ENCODE measurements at places on chromosomes 11 and 22.

DNA sequence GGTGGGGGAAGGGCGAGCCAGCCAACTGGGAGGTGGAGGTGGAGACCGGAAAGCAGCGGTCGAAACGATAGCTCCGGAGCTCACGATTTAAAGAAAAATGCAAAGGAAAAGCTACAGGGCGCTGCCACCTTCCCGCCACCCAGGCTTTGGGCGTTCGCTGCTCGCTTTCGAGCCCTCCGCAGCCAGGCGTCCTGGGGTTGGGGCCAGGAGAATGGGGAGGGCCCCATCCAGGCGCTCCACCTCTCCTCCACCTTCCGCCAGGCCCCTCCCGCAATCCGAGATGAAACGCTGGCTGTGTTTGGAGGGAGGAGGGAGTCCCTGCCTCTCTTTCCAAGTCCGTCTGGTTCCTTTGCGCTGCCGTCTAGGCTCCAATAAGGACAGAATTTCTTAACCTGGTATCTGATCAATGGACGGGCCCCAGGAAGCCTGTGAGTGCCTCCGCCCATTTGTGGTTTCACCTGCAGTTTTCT, 483 bp upstream of the ABTB2 start:
- DNase-seq: no peak

DNA sequence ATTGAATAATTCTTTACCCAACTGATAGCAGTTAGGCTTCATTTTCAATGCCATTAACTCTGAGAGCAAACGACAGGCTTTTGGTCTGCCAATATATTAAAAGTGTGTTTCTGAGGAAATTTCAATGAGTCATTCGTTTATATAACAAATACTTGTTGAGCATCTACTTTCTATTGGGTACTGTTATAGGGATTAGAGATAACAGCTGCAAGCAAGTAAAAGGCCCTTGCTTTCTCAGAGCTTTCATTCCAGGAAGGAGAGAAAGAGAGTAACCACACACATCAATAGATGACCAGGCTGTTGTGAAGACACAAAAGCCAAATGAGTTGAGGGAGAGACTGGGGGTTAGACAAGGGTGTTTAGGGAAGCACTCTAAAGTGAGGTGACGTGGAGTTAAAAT, 35.7 kb downstream of the CD44 start:
- DNase-seq: no peak

DNA sequence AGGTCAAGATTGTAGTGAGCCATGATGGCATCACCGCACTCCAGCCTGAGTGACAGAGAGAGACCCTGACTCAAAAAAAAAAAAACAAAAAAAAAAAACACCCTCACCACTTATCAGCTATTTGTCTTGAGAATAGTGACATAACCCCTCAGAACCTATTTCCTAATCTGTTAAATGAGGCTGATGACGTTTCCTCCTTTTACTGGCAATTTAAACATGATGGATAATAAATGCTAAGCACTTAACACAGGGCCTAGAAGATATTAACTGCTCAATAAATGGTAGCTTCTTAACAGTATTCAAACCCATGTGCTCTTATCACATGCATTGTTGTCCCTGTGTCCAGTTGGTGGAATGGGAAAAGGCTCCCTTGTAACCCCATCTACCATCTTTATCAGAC, 34.6 kb downstream of the LIMK2 start:
- DNase-seq: no peak

DNA sequence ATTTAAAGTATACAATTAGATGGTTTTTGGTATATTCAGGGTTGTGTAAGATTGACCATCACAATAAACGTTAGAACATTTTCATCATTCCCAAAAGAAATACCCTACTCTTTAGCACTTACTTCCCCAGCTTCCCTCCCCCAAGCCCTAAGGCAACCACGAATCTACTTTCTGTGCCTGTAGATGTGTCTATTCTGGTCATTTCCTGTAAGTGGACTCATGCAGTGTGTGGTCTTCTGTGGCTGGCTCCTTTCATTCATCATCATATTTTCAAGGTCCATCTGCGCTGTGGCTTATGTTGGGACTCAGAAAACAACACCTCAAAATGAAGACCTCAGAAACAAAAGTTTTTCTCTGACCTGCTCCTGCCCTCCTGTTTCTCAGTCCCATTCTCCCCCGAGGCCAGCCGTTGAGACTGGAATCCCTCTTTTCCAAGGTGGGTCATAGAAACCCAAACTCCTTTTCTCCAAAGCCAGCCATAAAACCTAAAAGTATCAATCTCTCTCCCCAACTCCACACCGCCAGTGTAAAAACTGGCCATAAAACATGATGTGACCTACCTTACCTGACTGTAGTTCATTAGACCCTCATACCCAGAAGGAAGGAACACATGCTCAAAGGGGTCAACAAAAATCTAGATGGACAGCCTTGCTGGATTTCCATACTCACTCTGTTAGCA, 12.9 kb upstream of the TMPRSS13 start:
- no peak for DNase-seq

DNA sequence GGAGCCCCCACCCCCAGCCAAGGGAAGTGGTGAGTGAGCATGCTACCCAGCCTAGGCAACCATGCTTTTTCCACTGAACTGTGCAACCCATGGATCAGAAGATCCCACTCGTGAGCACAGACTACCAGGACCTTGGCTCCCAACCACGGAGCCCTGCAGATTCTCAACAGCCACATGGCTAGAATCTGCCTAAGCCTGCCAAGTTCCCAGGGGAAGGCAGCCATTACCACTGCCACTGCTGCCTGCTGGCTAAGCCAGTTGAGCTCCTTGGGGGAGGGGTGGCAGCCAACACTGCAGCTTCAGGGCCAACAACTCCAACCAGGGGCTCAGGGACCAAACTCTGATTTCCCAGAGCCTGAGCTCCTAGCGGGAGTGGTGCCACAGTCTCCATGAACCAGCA, 195.8 kb downstream of the DLG2 start:
- DNase-seq: no peak

DNA sequence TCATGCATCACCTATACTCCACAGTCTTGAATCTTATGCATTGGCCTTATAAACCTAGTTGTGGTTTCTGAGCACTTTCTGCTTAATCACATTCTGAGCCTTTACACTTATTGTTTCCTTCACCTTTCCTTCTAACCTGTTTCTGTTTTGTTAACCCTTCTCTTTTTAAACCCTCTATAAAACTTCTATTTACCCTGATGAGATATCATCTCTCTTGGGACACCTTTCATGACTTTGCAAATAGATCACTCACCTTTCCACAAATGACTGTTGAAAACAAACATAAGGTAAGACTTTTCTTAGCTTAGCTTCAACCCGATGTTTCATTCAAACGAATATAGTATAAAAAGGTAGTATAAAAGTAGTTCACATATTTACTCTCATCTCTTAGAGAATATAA, 483.6 kb downstream of the FAM181B start:
- no peak for DNase-seq

- no peak for DNase-seq
Measured at GRCh38 chr11:69637198-69637940, 3.6 kb upstream of the CCND1 start.

GRCh38 chr11:32056438-32056837, 34.4 kb upstream of the RCN1 start:
- DNase-seq: no peak

DNA sequence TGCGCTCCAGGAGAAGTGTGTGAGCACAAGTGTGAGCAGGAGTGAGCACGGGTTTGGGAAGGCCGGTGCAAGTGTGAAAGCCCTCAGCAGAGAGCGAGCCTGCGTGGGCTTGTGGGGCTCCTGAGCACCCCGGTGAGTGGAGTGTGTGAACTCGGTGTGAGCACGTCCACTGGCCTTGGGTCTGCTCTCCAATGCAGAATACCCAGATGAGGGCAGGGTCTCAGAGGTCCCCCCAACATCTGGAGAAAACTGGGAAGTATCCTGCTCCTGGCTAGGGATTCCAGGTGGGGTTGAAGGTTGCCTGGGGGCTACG, 1.2 kb downstream of the ESRRA start:
- no peak for DNase-seq

GRCh38 chr22:21030621-21031544, 1.5 kb downstream of the SLC7A4 start:
- no peak for DNase-seq

DNA sequence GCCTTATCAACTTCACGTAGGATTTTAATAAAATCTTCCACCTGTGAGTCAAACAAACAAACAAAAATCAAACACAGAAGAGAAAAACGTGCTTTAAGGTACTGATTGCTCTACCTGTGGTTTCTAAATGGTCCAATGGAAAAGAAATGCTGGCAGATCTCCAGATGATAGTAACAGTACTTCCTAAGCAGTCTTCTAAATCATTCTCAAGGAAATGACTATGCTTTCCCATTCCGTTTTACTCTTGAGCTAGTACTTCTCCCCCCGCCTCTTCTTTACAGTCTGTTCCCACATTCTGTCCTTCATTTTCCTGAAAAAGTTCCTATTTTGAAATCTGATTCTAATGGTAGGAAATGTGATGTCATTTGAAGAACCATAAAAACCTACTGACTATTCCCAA, 25.4 kb downstream of the SAAL1 start:
- no peak for DNase-seq

Measured in activated CD4-positive, alpha-beta T cell treated with anti-CD3 and anti-CD28 coated beads, Interleukin-2, amount 50 U/mL, for 48 hours (primary cell).